Bronchial epithelial cell (primary cell): ENCODE measurements at places on chromosomes 13 and 19. TPM values are rescaled to one million over a fixed set of nuclear protein-coding genes. Genes with fewer than 3 reads are reported as not detected.

THSD1 gene
- total RNA-seq: 11.0 and 19.5 TPM in 2 replicates

MYH14 gene
- 6.8 and 44.4 TPM in 2 replicates for total RNA-seq

FGF22 gene
- not detected in 2 replicates for total RNA-seq

CCDC169 gene
- 1.5 and 1.8 TPM in 2 replicates for total RNA-seq

TGFBR3L gene
- 1.8 and 1.9 TPM in 2 replicates for total RNA-seq

TGFB1 gene
- 4.5 and 5.2 TPM in 2 replicates for total RNA-seq

FBXL12 gene
- total RNA-seq: 4.5 and 7.8 TPM in 2 replicates

SMIM24 gene
- total RNA-seq: not detected in 2 replicates

SPART gene
- total RNA-seq: 62.1 and 73.1 TPM in 2 replicates

CCDC70 gene
- not detected in 2 replicates for total RNA-seq

MISP3 gene
- total RNA-seq: 0.26 and 1.4 TPM in 2 replicates

PSPN gene
- 0.26 and 0.51 TPM in 2 replicates for total RNA-seq

TMPRSS9 gene
- total RNA-seq: not detected in 2 replicates

SLC15A1 gene
- 0.77 TPM in 1 of 2 replicates, not detected in the other for total RNA-seq

POGLUT2 gene
- 4.0 and 6.1 TPM in 2 replicates for total RNA-seq

SIGLEC12 gene
- not detected in 2 replicates for total RNA-seq

NCAN gene
- not detected in 2 replicates for total RNA-seq

CRB3 gene
- 49.5 and 90.9 TPM in 2 replicates for total RNA-seq

WTIP gene
- total RNA-seq: 40.3 and 43.9 TPM in 2 replicates
